Activated T-helper 17 cell treated with anti-CD3 and anti-CD28 coated beads, Interleukin-2, amount 50 U/mL, for 72 hours (primary cell): ENCODE measurements at places on chromosomes 1 and 21.

- ATAC-seq, result no peak
These were observed 635.9 kb downstream of the MATN1 start for GRCh38 chr1:30087465-30087864.

DNA sequence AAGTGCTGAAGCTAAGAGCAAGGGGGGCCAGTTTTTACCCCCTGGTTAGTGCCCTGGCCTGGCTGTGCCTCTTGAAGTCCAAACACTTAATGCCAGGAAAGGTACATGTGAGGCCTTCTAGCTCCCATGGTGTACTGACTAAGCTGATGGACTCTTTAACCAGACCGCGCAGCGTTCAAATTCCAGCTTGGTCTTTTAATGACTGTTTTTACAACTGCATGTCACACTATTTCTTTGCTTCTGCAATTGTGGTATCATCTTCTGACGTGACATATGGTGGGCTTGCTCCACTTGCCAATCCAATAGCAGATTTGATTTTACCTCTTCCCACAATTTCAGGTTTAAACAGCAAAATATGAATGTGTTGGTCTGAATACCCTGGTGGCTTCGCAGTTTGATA, 197.3 kb downstream of the HUNK start:
- no peak for ATAC-seq

DNA sequence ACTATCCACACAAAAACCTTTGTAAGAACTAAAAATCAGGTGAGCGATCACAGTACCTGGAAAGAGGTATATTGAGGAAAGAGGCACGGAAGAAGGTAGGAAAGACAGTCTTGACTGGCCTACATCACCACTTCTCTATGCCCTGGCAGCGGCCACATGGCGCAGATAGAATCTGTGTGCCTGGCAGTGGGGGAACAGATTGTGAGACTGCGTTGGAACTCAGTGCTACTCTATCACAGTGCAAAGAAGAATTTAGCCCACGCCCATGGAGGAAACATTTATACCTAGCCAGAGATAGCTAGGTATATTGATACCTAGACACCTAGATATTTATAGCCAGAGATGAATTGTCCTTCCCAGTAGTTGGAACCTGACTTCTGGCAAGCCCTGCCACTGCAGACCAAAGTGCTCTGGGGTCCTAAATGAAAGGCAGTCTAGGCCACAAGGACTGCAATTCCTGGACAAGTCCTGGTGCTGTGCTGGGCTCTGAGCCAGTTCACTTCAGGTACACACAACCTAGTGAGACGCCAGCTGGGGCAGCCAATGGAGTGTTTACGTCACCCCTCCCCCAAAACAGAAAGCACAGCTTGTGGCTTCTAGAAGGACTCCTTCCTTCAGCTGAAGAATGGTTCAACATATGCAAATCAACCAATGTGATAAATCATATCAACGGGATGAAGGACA, 51.9 kb downstream of the DHX9 start:
- no peak for ATAC-seq

- ATAC-seq, result no peak
These were observed 136.5 kb upstream of the ETS2 start for GRCh38 chr21:38669186-38669585.

DNA sequence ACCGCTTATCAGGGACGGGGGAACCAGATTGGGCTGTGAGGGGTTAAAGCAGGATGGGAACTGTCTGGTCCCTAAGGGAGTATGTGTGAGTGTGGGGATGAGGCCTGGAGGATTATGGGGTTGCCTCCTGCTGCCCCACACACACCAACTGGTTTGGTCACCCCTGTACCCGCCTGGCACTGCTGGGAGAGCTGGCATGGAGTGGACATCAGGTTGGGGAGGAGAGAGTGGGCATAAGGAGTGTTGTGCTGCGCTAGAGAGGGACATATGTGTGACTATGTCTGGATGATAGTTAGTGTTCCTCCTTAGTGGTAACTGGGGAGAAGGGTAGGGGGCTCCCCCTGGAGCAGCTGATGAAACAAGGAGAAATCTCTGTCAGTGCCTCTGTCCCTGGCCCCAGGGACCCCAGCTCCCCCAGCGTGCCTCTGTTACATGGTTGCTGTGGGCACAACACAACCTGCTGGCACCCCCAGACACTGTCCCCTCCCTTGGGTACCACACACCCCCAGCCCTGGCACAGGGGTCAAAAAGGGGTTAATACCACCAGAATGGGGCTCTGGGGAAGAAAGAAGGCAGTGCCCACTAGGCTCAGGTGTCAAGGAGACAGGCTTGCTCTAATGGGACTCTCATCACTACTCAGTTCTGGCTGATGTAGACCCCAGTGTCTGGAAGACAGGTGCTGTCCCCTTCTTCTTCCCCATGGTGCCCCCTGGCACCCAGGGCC, 1.9 kb downstream of the ZBTB7B start:
- no peak for ATAC-seq

- peak; percentile 76 for ATAC-seq
These were observed 86.1 kb downstream of the FASLG start for GRCh38 chr1:172745014-172745413.

DNA sequence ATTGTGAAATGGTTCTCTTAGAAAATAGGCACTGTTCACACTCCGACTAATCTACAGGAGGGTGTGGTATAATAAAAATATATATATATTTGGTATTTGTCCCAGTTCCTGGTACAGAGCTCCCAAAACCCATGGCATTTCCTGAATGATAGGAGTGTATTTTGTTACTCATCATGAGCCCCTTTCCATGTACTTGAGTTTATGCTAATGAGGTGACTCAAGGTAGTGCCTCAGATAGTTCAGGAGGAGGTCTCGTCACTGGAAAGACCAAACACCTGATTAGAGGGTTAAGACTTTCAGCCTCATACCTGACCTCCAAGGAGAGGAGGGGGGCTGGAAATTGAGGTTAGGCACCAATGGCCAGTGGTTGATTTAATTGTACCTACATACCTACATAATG, 57.9 kb downstream of the TTC3 start:
- no peak for ATAC-seq

DNA sequence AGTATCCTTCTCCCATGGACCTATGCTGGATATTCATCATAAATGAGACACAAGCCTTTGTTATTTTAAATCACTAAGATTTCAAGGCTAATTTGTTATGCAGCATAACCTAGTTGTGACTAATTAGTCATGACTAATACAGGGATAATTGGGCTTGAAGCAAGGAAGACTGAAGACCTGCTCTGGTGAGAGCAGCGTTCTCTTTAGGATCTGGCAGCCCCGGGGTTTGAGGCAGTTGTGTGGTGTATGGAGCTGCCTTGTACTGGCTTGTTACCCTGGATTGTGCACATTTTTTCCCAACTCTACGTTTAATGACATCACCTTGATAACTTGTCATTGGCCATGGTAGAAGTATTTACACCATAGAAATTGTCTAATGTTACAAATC, 25.7 kb upstream of the SPAG17 start:
- ATAC-seq, result no peak

DNA sequence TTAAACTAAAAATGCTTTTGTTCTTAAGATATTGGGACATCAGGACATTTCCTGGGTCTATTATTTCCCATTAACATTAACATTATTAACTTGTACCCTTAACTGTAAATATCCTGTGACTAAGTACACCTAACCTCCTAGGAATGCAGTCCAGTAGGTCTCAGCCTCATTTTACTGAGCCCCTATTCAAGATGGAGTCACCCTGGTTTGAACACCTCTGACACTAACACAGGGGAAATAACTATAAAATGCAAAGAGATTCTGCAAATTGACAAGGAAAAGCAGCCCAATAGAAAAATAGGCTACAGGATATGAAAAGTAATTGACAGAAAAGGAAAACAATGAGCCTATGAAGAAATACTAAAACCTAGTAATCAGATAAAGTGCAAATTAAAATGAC, 11.6 kb upstream of the NCMAP start:
- ATAC-seq, result no peak

DNA sequence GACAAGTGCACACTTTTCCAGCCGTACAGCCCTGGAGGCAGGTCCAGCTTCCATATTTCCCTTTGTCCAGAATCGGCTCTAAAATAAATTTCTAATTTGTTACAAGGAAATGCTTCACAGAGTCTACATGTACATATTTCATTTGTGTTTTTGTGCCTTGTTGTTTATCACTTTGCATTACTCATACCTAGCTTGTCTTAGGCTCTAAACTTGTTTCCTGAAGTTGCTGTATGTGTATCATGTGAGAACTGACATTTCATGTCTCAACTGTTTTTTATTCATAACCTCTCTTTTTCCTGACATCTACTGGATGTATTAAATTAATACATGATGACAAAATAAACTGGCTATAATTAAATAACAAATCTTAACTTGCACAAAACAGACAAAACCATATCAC, 7.5 kb downstream of the CYYR1 start:
- ATAC-seq, result no peak

- no peak for ATAC-seq
These were observed 49.6 kb upstream of the ARHGAP29 start for GRCh38 chr1:94286864-94287437.

DNA sequence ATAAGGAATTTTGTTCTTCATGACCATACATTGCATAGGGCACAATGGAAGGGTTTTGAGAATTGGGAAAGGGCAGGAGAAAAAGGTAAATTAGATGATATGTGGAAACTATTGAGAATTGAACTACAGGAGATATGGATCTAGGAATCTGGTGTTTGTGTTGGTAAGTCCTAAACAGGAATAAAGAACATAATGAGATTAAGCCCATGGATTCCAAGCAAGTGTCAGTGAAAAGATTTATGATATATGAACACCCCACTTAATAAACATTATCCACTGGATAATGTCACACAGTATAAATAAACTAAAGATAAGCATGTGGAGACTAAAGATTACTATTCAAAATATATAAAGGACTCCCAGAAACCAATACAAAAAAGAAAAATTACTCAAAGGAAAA, 98.2 kb downstream of the TNFSF18 start:
- ATAC-seq, result no peak

DNA sequence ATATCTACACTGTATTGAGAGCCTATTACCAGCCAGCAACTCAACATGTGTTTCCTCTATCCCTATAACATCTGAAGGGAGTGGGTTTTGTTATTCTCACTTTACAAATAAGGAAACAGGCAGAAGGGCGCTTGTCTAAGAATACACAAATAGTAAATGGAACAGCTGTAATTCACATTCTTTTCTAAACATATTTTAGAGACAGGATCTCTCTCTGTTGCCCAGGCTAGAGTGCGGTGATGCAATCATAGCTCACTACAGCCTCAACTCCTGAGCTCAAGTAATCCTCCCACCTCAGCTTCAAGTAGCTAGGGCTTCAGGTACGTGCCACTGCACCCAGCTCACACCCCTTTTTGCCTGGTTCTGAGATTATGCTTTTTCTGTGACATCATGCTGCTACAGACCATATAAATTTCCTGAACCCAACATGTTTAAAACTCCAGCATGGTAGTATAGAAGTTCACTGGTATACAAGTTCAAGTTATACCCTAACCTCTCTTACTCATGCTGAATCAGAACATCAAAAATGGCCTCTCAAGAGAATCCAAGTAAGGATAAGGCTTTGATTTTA, 8.6 kb upstream of the TACSTD2 start:
- ATAC-seq, result no peak

GRCh38 chr1:51648180-51649109, 31.6 kb downstream of the OSBPL9 start:
- no peak for ATAC-seq

GRCh38 chr1:207355060-207355459, 33.6 kb downstream of the CD55 start:
- ATAC-seq, result no peak

GRCh38 chr1:3697810-3698209, 45.5 kb downstream of the TP73 start:
- ATAC-seq, result no peak

GRCh38 chr1:153250166-153250565, 9.3 kb upstream of the LORICRIN start:
- ATAC-seq, result no peak

GRCh38 chr1:16367968-16368890, 1.2 kb downstream of the SZRD1 start:
- ATAC-seq, result no peak

- peak; percentile 80 for ATAC-seq
These were observed 20.8 kb upstream of the MACF1 start for GRCh38 chr1:39183503-39184353.

- ATAC-seq, result no peak
These were observed 60.8 kb downstream of the NDUFS5 start for GRCh38 chr1:39086865-39087409.

- ATAC-seq, result peak; percentile 63
These were observed 926.6 kb downstream of the LTN1 start for GRCh38 chr21:28066076-28066475.

- ATAC-seq, result no peak
These were observed 21.9 kb downstream of the DIRAS3 start for GRCh38 chr1:68028566-68028965.

- peak; percentile 90 for ATAC-seq
These were observed at the start of gene ARHGAP29 for GRCh38 chr1:94237291-94238226. TSS of gene ARHGAP29 (minus strand) at chr1:94237584. CDS start at chr1:94231611, 5,973 bp downstream.

DNA sequence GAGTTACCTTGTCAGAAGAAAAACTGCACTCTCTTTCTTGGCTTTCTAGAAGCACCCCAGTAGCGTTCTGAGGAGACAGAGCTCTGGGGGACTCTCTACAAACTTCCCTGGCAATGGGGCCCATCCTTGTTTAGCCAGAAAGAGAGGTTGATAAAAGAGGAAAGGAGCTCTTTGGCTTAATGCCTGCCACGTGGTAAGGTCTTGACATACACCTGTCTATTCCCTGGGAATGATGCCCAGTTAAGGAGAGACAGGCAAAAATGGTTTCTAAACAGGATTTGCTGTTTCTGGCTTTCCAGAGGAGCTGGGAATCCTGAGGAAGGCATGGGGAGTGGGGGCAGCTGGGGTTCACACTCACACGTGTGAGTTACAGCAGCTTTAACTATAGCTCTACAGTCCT, 30.2 kb upstream of the IL20 start:
- no peak for ATAC-seq

DNA sequence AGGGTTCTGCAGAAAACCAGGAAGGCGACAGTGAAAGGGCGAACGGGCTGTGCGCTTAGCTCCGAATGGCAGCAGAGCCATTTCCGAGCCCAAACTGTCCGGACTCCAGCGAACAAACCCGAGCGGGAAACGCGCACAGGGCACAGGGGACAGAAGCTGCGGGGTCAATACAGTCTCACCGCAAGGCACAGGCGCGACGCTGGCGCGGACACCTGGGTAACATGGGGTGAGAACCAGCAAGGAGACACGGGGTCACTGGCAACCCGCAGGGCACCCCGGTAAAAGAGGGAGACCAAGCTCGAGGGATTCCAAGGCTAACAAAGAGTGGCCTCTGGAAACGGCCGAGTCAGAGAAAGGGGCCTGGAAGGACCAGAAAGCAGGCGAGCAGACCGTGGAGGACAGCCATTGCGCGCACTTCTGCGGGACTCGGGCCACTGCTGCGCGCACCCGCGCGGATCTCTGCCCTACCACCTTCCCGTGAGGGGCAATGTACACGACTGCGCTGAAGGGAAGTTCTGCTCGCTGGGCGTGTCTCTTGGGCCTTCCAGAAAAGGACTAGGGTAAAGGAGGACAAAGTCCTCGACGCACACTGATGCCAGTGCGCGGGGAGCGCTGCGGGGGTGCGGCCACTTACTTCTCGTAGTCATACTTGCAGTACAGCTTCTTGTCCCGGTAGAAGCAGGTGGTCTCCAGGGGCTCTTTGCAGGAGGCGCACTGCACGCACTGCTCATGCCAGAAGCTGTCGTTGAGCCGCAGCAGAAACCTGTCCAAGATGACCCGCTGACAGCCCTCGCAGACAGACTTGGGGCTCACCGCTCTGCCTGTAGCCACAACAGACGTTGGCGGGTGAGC, 3.8 kb downstream of the LMX1A start:
- ATAC-seq, result no peak
